Large intestine (tissue), 12 donors: ENCODE measurements at places on chromosomes 3 and 15. TPM values are rescaled to one million over a fixed set of nuclear protein-coding genes. Genes with fewer than 3 reads are reported as not detected.

CCR4 gene
- polyA plus RNA-seq = 0.37 TPM

SIDT1 gene
- 4.5 TPM for polyA plus RNA-seq

NANOGP8 gene
- polyA plus RNA-seq = 0.30 TPM

WNT5A gene
- 11.4 TPM for polyA plus RNA-seq

POLR2H gene
- 167 TPM for polyA plus RNA-seq

FOXL2 gene
- polyA plus RNA-seq = not detected
